GM18507 (cell line): ENCODE measurements at places on chromosomes 4 and X.

DNA sequence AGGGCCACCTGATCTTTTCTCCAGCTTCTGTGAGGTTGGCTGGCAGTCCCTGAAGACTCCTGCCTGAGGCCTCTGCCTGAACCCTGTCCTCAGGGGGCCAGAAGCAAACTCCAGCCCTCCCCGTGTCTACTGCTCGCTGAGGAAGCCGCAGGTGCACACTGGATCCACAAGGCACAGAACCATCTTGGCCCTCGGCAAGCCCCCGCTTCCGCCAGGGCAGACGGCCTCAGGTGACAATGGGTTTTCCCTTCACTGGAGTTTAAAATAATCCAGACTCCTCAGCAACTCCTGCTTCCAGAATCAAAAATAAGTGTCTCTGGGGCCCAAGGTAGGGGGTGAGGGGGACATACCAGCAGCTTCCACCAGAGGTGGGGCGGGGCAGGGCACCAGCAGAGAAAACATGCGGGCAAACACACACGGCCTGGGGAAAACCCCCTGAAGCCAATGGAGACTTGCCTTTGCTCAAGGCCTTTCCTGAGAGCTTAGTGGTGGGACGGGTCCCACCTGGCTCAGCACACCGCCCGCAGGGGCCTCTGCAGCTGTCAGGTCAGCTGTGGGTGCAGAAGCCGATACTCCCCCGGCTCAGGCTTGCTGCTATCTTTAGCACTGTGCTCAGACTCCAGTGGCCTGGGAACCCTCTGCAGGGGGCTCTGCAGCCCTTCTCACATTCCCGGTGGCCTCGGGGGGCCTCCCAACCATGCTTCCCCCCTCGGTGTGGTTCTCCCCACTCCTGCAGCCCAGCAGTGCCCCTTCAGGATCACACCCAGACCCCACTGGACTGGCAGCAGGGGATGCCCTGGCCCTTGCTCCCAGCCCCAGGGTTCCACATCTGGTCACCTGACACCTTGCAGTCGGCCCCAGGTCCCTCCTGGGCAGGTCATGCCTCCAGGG, 1.9 kb downstream of the MYL5 start:
- no peak for DNase-seq

DNA sequence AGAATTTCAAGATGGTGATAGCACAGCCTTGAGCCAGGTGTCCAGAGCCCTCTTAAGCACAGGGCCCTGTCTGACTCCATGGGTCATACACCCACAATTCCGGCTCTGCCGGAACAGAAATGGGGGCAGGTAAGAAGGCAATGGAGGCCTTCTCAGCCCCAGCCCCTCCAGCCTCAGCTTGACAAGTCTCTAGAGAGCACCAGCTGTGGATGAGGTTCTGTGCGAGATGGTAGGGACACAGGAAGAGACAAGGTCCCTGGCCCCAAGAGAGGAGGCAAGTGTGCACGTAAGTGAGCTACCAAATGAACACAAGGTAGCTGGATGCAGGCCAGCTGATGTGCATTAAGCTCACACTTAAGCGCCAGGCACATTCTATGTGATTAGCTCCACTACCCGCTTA, 2.4 kb upstream of the PRRG3 start:
- DNase-seq, result no peak

GRCh38 chrX:153336121-153336894, 2.4 kb downstream of the ZNF275 start:
- no peak for DNase-seq

GRCh38 chrX:151713849-151714248, 2.0 kb upstream of the FATE1 start:
- DNase-seq, result no peak

DNA sequence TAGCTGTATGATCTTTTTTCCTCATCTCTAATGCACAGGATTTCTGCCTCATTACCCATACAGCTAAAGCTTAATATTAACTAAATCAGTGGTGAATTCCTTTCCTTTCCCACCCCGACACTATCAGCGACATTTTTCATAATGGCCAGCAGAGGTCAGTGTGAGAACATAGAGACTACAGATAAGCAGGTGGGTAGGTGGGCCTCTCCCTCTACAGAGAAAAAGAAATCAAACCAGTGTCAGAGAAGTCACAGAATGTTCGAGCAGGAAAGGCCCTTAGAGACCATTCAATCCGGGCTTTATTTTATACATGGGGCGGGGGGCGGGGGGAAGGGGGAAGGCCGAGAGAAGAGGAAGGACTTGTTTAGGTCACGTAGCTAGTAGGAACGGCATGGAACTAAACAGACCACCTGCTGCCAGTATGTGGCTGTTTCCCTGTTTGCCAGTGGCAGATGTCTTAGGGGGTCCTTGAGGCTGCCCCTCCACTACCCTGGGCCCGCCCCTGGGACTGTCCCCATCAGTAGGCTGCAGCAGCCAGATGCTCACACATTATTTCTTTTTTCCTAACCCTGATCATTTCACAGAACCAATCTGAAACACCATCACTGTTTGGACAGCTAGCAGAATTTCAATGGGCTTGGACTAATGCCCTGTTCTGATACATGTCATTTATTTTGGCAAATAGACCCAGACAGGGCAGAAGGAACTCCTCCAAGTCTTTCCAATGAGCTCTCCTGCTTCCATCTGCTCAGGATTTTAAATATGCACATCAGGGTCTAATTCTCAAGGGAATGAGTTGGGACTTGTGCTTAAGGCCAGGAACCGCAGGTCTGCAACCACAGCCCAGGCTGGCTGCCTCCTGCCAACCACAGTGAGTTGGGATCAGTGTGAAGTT, 133.4 kb downstream of the ATG4A start:
- DNase-seq, result no peak

GRCh38 chrX:38102875-38103274, 96.5 kb downstream of the SYTL5 start:
- no peak for DNase-seq

DNA sequence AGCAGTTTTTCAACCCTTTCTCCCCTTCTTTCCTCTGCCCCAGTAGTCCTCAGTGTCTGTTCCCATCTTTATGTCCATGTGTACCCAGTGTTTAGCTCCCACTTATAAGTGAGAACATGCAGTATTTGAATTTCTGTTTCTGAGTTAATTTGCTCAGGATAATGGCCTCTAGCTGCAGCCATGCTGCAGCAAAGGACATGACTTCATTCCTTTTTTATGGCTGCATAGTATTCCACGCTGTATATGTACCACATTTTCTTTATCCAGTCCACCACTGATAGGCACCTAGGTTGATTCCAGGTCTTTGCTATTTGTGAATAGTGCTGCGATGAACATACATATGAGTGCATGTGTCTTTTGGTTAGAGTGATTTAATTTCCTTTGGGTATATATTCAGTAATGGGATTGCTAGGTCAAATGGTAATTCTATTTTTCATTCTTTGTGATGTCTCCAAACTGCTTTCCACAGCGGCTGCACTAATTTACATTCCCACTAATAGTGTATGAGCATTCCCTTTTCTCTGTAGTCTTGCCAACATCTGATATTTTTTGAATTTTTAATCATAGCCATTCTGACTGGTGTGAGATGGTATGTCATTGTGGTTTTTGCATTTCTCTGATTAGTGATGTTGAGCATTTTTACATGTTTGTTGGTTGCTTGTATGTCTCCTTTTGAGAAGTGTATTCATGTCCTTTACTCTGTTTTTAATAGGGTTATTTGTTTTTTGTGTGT, 54.6 kb upstream of the ANK2 start:
- no peak for DNase-seq

- DNase-seq, result no peak
Observed at GRCh38 chr4:171308661-171309060, 504.5 kb upstream of the GALNTL6 start.

GRCh38 chrX:139795196-139795595, 87.2 kb upstream of the MCF2 start:
- DNase-seq, result no peak

GRCh38 chr4:107147873-107148272, 111.8 kb upstream of the DKK2 start:
- no peak for DNase-seq

DNA sequence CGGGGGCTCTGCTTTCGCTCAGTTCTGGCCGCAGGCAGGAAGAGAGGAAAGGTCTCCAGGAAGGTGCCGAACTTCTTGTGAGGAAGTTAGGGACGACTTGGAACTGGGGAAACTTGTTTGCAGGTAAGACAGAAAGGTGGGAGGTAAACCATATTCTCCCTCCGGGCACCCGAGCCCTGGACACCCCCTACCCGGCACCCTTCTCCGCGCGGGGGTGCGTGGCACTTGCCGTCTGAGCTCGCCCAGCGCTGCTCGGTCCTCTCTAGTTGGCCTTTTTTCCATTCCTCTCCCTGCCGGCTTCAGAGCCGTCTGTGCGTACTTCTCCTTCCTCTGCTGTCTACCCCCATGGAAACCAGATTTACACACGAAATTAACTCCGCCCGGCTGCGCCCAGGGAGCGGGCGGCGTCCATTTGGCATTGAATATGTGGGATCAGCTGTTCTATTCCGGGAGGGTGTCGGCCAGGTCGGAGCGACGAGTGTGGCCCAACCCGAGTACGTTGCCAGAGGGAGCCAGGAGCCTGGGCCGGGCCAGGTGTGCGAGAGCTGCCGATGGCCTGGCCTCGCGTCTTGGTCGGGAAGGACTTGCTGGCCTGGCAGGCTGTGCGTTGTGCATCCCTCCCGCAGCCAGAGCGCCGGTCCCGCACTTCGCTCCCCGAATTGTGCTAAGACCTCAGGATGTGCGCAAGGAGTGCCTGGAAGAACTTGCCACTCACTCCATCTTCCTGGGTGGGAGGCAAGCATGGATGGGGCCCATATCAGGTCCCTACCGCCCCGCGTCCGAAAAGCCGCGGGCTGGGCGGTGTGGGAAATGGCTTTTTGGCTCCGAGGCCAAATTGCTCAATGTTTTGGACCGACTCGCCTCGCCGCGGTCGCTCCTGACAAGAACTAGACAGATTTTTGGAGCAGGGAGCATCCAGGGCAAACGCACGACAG, 1.7 kb downstream of the PDGFRA start:
- DNase-seq, result no peak
